Kidney tubule cell (primary cell): ENCODE measurements at places on chromosomes 7 and 10.

DNA sequence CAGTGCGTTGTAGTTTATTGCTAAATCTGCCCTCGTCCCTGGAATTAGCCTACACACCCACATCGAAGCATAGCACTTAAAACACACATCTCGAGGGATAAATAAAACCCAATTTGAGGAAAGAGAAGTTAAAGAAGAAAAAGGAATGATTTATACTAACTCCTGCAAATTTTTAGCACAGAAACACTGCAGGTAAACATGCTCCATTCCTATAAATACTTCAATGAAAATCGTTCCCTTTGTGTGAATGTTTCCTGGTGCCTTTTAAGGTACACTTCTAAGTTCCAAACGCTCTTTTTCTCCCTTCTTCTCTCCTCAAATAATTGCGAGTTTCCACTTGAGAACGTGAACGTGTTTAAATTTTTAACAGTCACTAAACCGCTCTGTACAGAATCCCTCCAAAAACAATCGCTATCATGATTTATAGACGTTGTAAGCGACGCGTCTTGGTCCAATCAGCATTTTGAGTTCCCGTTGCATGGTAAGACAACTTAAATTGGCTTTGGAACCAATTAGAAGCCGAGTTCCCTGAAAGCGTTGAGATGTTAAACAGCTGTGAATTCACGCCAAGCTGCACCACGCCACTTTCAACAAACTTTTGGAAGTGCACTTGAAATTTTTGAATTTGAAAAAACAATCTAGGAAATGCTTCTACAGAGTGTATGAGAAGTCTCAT is 12.5 kb upstream of the EBLN1 start:
- DNase-seq, result peak; percentile 40

- peak; percentile 67 for DNase-seq
Measured at GRCh38 chr10:88270871-88271713, 312.0 kb downstream of the RNLS start.

- DNase-seq, result no peak
Measured at GRCh38 chr10:21511095-21511570, 14.3 kb downstream of the SKIDA1 start.

DNA sequence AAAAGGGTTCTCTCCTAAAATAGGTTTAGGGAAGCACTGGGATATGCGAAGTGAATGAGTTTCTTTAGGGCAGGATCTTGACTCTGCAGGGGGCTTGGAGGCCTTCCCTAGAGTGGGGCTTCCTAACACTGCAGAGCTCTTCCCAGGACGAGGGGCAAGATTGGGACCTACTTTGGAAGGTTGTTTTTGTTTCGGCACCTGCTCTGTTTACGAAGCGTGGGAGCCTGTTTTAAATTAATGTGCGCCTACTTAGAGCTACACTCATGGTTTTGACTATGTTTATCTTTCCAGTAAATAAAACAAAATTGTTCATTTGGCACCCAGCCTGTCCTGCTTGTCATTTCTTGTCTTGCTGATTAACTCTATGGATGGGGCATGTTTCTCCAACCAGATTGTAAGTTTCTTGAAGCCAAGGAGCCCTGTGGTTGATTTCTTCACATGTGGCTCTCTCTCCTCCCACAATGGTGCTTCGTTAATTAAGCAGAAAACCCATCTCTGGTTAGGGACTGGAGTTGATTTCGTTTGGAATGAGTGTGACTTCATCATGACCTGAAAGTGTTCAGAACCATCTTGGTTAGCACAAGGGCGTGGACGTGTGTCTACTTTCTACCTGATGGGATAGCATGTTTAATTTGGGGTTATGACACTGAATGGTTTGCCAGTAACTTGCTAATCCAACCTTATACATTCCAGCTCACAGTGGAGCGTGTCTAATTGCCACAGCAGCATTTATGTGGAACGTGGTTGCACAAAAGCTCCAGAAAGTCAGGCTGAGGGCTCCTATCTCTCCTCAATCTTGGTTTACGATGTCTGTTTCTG is 98.1 kb downstream of the TCF7L2 start:
- peak; percentile 88 for DNase-seq

- peak; percentile 15 for DNase-seq
Measured at GRCh38 chr7:102412548-102412947, 16.4 kb downstream of the PRKRIP1 start.

GRCh38 chr10:178208-178607 is 43.0 kb downstream of the ZMYND11 start:
- peak; percentile 32 for DNase-seq

DNA sequence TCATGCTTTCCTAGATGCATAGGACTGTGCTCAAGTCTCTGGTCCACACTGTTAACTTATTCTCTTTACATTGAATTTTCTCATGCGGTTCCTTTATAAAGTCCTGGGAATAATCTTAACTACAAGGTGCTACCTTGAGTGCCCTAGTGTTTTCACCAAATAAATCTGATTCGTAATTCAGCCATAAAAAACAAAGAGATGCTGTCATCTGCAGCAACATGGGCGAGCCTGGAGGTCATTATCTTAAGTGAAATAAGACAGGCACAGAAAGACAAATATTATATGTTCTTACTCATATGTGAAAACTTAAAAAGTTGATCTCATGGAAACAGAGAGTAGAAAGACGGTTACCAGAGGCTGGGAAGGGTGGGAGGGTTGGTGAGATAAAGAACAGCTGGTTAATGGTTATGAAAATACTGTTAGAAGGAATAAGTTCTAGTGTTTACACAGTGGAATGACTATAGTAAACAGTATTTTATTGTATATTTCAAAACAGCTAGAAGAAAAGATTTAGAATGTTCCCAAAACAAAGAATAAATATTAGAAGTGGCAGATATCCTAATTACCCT is 38.3 kb downstream of the NT5C3A start:
- DNase-seq, result no peak

- DNase-seq, result peak; percentile 8
Measured at GRCh38 chr7:5283421-5284303, 919 bp downstream of the SLC29A4 start.

DNA sequence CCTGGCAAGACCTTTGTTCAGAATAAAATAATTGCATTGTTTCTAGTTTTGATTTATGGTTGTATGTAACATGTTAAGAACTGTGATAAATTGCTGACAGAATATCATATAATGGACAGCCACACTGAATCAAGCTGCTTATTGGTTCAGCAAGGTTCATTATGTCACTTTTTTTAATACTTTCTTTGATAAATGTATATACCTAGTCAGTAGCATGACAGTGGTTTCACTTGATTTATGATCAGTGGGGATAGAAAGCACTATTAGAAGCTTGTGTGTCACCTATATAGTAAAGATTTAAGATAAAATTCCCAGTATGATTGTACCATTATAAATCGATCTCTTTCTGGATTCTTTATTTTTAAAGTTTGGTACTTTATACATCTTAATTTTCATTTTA is 4.5 kb downstream of the BUB3 start:
- no peak for DNase-seq

- DNase-seq, result peak; percentile 69
Measured at GRCh38 chr10:86480571-86480970, 41.0 kb downstream of the WAPL start.
